ENCODE measurements at places on chromosomes 4 and X.

GRCh38 chrX:140505421-140506337 is 810 bp upstream of the SOX3 start:
- DNase-seq = no peak

- DNase-seq = no peak
Measured at GRCh38 chr4:175106301-175106700, 188.1 kb downstream of the ADAM29 start.

DNA sequence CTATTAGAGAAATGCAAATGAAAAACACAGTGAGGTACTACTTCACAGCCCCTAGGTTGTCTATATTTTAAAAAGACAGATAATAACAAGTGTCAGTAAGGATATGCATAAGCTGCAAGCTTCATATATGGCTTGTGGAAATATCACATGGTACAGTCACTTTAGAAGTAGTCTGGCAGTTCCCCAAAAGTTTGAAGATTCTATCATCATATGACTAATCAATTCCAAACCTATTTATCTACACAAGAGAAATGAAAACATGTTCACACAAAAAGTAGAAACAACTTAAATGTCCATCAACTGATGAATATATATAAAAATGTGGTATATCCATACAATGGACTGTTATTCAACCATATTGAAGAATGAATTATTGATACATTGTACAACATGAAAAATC is 185.8 kb upstream of the STK26 start:
- DNase-seq = no peak

GRCh38 chr4:38144031-38144430 is 183.8 kb downstream of the PTTG2 start:
- no peak for DNase-seq

GRCh38 chr4:30258949-30259348 is 461.2 kb upstream of the PCDH7 start:
- DNase-seq = no peak

- DNase-seq = no peak
Measured at GRCh38 chr4:70533211-70533610, 14.8 kb downstream of the AMTN start.

GRCh38 chrX:53262918-53263394 is 18.4 kb downstream of the IQSEC2 start:
- no peak for DNase-seq

GRCh38 chr4:105971036-105971435 is 75.8 kb downstream of the NPNT start:
- no peak for DNase-seq

DNA sequence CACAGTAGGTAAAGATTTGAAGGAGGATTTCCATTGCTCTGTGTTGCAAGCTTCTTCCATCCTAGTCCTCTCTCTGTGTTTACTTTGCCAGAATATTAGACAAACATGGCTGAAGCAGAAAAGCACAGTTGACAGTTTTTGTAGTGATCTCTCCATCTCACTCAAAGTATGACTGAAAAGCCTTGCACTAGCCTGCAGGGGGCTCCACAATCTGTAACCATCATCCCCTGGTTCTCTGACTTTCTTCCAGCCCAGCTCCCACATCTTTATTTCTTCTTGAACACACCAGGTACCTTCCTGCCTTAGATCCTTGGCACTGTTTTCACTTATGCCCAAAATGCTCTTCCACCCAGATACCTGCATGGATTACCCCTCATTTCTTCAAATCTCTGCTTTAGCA is 34.1 kb upstream of the HHIP start:
- no peak for DNase-seq

DNA sequence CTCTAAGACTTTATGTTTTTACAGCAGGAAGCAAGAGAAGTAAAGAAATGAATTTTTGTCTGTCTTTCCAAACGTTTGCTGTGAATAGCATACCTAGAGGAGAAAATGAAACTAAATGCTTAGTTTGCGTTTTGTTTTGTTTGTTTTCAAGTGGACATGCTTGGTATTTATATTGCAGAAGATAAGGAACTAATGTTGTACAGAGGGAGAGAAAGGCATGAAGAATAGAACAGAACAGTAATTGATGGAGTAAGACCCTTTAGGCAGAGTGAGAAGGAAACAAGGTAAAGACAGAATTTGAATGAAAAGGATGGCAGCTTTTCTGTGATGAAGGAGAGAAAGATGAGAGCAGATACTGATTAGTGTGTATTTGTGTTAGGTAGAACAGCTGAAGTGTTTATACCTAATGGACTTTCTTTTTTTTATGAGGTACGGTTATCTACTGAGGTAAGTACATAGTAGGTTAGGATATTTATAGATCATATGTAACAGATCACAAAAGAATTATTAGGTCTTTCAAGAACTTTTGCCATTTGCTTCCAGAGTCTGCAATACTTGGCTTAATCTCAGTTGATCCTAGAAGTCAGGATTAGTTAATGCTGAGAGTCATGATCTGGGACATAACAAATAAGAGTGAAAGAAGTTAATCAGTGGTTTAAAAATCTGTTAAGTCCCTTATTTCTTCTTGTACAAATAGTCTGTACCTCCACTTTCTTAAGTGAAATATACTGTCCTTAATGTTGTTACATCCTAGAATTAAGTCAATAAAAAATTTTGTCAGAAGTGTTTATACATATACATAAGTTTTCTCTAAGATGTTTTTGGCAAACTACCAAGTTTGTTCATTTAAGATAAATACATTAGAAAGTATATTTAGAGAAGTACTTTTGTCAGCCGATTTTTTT is 36.8 kb downstream of the FABP2 start:
- DNase-seq = no peak

DNA sequence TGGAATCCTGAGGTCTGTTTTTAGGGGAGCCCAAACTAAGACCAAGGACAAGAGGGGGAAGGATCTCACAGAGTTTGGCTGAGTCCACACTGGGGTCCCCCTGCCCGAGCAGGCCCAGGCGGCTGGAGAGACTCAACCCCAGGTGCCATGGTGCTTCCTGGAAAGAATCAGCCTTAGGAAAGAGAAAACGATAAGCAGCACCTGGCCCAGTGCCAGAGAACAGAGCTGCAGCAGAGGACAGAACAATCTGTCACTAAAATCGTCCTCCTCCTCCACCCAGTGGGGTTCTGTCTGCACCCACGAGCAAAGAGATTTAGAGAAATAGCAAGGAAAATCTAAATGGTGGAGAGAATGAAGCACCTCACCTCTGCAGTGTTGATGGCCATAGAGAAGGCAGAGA is 470.5 kb downstream of the BCOR start:
- DNase-seq = no peak
